ENCODE measurements at places on chromosomes 4 and X.

- peak; percentile 92 for DNase-seq
Measured at GRCh38 chr4:145618932-145619638, at the start of gene MMAA. Gene MMAA (plus strand): TSS chr4:145619385. CDS start chr4:145639140, 19,755 bp downstream.

- DNase-seq = no peak
Measured at GRCh38 chr4:9825049-9825448, 43.6 kb downstream of the DRD5 start.

DNA sequence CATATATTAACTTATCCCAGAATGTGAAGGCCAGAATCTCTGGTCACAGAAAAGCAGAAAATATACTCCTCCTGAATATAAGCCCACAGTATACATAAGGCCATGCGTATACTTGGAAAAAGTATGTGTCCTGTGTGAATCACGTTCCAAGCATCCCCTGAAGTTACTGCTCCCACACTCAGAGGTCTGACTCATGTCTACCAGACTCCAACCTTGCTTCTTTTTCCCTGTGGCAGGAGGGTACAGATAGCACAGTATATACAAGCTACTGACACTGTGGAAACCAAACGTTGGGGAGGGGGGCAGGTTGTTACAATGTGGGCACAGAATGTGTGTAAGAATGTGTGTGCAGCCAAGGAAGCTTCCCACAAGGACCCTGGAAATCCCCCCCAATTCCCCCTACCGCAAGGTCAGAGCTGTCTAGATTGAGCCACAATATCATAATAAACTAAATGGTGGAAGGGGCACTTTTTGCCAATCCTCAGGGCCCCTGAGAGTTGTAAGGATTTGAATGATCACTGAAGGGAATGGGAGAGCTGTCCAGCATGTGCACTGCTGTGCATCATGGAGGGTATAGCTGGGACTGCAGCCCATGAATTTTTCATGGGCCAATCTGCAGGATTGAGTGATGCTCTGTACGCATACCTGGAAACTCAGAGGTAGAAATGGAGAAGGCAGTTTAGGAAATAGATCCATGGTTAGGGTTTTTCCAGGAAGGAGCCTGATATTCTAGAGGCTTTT, 7.4 kb upstream of the RELL1 start:
- no peak for DNase-seq

GRCh38 chr4:148017801-148018200, 285.9 kb downstream of the ARHGAP10 start:
- no peak for DNase-seq

- peak; percentile 62 for DNase-seq
Measured at GRCh38 chrX:134186362-134187121, 50.4 kb upstream of the CCDC160 start.

DNA sequence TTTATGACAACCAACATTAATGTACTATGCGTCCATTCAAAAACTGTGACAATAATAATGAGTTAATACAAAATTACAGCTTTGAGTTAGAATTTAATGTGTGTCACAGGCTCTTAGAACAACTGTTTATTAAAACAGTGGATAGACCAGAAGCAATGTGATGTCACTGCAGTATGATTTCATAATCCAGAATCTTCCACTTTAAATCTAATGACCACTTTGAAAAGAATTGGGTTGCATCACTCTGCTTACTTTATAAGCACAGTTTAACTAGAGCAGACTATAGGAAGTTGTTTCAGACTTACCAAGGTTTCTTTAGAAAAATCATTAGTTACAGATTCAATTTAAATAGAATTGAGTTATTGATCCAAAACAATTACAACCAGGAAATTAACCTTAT, 758.5 kb downstream of the KCTD8 start:
- DNase-seq = no peak
